Liver (tissue), 10 donors: ENCODE measurements at places on chromosomes 5 and 9. TPM values are rescaled to one million over a fixed set of nuclear protein-coding genes. Genes with fewer than 3 reads are reported as not detected.
A peak's percentile ranks its signal among the peaks of the same experiment; 100 is the strongest.

DNA sequence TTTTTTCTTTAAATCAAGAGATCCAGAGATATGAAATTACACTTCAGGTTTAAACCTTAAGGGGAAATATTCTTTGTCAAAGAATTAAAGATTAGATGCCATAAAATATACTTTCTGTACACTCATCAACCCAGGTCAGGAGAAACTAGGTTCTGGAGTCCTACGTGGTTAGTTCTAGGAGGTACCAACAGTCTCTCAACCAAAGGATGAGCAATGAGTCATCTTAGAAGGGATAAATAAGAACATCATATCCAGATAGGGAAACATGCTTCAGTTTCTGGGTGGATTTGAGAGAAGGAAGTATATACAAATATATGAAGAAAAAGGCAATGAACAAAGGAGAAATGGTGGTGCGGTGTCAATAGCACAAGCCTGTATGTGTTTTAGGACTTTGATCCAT is 98.2 kb downstream of the CSNK1G3 start:
- DNase-seq, result no peak

DNA sequence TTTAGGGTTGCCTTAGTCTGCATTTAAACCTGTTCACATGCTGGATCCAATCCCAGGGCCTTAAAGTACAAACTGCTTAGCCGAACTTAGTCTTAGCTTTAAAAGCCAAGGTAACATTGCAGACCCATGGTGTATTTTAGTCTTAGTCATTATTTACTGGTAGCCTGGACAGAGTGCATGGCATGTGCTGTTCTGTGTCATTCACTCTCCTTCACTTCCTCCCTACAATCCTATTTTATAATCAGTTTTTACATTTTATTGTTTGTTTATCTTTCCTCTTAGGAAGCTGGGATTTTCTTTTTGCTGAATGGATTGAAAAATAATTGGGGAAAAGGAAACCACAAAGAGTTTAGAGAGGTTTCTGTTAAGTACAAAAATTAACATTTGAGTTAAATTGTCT is 29.4 kb upstream of the TAL2 start:
- DNase-seq, result no peak

The CATSPER3 gene
- polyA plus RNA-seq, result 0.35 TPM

GRCh38 chr9:116149844-116150243 is 3.7 kb upstream of the PAPPA start:
- DNase-seq, result no peak

DNA sequence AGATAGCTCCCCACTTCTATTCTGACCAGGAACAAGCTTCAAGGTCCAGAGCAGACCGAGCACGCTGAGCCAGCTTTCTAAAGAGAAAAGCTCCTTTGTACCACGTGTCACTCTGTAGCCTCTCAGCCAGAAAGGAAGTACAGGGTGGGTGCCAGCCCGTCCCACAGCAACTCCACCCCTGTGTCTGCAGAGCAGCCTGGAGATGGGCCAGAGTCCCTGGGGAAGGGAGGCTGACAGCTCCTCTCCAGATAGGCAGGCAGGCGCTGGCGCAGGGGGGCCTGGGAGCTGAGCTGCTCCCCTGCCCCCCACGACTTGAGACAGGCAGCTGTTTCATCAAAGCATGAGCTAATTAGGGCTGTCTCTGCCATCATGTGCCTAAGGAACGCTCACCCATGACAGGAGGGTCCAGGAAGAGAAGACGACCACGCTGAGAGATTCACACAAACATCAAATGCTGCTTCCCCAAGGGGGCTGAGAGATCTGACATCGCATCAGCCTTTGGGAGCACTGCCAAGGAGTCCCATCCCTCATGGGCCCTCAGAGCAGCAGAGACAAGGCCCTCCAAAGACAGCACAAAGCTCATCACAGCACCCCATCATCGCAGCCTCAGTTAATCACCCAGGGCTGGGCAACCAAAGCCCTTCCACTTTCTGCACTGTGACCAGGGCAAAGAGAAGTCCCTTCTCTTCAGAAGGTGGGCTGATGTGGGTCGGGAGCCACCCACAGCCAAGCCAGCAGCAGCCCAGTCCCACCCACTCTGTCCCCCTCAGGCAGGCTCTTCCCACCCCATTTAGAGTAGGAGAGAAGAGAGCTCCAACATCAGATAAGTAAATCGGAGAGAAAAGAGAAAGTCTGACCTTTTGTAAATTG is 78.5 kb upstream of the LRRTM2 start:
- DNase-seq, result peak; percentile 51
